ENCODE measurements at places on chromosomes 12 and 14.

- no peak for DNase-seq
Observed at GRCh38 chr14:92108345-92109254, 2.2 kb upstream of the ATXN3 start.

- no peak for DNase-seq
Observed at GRCh38 chr12:122124370-122124769, 45.8 kb downstream of the MLXIP start.

DNA sequence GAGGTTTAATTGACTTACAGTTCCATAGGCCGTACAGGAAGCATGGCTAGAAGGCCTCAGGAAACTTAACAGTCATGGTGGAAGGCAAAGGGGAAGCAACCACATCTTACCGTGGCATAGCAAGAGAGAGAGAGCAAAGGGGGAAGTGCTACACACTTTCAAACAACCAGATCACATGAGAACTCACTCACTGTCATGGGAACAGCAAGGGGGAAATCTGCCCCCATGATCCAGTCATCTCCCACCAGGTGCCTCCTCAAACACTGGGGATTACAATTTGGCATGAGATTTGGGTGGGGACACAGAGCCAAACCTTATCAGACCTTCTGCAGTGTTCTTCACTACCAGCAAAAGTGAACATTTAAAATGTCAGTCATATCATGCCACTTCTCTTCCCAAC, 58.9 kb downstream of the USP15 start:
- no peak for DNase-seq

GRCh38 chr12:9856894-9857293, 12.3 kb downstream of the CLEC2B start:
- DNase-seq: no peak

DNA sequence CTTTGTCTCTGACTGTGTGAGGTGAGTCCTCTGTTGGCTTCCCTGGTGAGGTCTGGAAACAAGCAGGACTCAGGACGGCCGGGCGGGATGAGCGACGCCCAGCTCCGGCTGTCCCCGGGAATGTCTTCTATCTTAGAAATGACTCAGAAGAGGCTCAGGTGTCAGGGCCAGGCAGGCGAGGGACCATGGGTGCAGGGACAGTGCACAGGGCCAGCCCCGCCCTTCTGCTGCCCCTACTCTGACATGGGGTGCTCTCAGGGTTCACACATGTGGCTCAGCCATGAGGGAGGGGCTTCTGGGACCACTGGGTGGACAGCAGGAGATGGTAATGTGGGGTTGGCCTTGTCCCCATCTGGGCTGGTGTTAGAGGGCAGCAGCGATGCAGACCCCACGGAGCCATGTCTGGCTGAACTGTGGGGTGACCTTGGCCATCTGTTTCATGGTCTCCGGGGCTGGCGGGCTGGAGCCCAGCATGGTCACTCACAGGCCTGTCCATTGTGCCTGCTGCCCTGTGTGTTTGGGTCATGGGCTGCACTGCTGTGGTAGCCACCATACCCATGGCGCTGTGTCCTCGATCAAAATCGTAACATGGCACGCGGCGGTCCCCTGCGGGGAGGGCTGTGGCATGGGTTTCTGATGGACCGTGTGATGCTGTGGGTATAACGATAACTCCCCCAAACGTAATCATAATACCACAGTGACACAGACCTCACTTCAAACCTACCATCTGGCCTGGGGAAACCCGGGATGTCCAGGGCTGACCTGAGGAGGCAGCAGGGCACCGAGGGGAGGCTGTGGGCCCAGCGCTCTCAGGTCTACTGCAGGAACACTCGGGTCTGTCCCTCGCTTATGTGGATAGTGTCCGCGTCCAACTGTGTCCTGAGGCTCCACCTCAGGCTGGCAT, 368.8 kb downstream of the TMEM121 start:
- DNase-seq: no peak

- no peak for DNase-seq
Observed at GRCh38 chr14:32588448-32589320, 259.6 kb downstream of the AKAP6 start.

DNA sequence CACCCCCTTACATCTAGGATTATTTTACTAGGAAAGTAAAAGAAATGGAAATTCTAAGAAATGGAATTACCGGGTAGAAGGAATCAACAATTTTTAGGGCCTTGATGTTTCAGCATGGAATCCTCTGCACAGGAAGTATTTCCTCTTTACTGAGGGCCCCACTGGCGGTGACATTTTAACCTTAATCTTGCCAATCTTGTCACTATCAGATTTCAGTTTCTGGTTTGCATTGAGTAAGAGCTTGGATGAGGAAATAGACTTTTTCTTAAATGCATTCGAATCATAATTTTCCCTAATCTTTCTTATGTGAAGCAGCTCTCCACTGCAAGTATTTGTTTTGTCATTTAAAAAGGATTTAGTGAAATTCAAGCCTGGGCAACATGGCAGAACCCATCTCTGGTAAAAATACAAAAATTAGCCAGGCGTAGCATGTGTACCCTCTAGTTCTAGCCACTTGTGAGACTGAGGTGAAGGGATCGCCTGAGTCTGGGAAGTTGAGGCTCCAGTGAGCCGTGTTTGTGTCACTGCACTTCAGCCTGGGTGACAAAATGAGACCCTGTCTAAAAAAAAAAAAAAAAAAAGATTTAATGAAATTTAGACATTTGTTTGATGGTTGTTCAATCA, 40.7 kb downstream of the TPCN1 start:
- no peak for DNase-seq

GRCh38 chr12:110698171-110698902, 9.4 kb upstream of the HVCN1 start:
- peak; percentile 51 for DNase-seq

GRCh38 chr14:23430723-23431085, 4.8 kb downstream of the MYH7 start:
- no peak for DNase-seq

GRCh38 chr14:103026988-103027387, 30.4 kb downstream of the CDC42BPB start:
- no peak for DNase-seq

DNA sequence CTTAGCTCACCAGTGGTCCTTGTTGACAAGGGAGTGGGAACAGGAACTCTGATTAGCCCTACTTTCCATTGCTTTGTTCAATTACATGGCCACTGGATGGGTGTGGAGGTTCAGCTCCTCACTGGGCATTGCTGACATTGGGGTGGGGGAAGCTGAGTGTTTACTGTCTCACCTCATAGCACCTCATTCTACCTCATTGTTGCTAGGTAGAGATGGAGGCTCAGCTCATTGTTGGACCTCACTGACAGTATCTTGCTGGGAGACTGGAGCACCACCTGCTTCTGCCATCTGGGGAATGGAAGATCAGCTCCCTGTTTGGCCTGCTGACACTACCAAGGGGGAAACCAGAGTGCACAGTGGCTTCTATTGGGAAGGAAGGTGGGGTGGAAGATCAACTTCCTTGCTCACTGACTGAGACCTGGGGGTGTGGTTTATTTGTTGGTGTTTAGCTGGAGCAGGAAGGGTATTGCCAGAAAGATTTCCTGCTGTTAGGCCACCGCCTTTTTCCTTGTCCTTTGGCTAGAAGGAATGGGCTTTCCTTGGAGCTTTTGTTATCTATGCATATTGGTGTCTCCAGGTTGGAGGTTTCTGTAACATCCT, 1.3 kb upstream of the OR4E2 start:
- no peak for DNase-seq

- DNase-seq: no peak
Observed at GRCh38 chr12:93366422-93366821, 11.3 kb upstream of the NUDT4 start.

- no peak for DNase-seq
Observed at GRCh38 chr14:61631045-61631687, 64.1 kb upstream of the HIF1A start.

DNA sequence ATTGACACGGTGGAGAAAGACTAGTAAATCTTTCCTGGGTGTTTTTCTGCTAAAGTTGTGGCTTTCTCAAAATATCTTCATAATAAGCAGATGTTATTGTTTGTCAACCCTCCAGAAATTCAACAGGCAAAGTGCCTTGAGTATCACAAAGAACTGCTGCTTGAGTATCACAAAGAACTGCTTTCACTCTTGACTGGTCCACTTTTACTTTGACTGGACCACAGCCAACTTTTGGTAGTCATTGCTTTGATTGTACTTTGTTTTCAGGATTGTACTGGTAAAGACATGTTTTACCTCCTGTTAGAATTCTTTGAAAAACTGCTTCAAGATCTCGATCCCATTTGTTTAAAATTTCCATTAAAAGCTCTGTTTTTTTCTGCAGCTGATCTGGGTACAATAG, 62.6 kb downstream of the PDZRN4 start:
- DNase-seq: no peak

DNA sequence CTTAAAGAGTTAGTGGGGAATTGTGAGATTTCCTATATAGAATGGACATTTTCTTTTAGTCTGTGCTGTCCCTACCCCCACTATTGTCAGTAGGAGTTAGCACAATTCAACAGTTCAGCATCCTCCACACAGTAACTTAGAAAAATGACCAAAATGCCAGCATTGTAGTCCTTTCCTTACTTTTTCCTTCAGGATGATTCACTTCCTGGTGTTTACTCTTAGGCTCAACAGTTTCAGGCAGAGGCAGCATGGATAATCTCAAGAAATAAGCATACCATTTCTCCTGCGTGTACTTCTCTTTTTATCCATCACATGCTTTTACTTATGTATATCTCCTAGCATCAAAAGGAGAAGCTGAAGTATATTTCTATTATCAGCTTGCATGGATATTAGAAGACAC, 683.4 kb downstream of the SLC16A7 start:
- DNase-seq: no peak

GRCh38 chr14:23469906-23470403, 452 bp downstream of the NGDN start:
- DNase-seq: no peak

GRCh38 chr14:33508126-33509062, 442.5 kb downstream of the EGLN3 start:
- DNase-seq: no peak

GRCh38 chr12:69929531-69929930, 104.5 kb downstream of the MYRFL start:
- DNase-seq: no peak

- no peak for DNase-seq
Observed at GRCh38 chr12:569091-569676, 94.1 kb downstream of the NINJ2 start.

DNA sequence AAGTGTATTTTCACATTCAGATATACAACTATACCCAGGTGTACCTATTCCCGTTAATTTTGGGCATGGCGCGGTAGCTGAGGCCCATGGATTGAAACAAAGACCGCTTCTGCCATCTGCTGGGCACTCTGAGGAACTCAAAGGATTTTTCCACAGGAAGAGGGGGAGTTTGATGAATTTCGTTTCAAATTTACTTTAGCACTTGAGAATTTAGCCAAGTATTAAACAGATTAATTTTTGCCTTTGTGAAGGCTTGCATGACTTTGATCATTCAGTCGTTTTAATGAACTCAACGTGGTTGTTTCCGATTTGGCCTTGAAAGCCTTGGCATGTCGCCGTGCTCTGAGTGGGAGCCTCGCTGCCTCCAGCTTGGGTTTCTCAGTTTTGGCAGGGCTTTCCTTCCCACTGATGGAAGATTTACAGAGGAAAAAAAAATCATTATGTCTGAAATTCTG, 153.2 kb upstream of the DDHD1 start:
- DNase-seq: no peak

DNA sequence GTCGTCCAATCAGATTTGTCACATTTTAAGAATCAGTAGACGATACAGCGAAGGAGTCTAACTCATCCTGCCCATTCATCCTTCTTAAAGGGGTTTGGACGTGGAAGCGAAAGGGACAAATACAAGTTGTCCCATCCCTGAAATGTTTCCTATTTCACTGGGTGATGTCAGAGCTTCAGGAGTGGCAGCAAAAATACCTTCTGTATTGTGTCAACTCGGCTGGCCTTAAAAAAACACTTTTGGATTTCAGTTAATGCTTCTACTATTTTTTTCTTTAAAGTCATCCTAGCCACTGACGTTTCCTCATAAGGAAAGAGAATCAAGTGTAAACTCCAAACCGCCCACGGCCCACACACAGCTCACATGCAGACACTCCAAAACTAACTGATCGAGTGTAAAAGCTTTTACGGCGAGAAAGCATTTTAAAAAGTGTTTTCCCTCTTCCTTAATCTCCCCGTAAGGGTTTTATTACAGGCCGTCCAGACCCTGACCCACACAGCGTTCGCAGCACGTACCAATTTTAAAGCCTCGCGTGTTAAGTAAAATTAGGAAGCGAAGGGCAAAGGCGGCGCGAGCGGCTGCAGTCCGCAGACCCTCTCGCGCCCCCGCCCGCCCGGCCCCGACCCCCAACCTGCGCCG, 593 bp downstream of the CFL2 start:
- no peak for DNase-seq

GRCh38 chr14:38517426-38517825, 261.5 kb upstream of the CLEC14A start:
- no peak for DNase-seq

GRCh38 chr14:72420749-72421474, 473.0 kb downstream of the DPF3 start:
- peak; percentile 20 for DNase-seq

GRCh38 chr12:53585448-53586125, 40.6 kb downstream of the ATF7 start:
- no peak for DNase-seq

DNA sequence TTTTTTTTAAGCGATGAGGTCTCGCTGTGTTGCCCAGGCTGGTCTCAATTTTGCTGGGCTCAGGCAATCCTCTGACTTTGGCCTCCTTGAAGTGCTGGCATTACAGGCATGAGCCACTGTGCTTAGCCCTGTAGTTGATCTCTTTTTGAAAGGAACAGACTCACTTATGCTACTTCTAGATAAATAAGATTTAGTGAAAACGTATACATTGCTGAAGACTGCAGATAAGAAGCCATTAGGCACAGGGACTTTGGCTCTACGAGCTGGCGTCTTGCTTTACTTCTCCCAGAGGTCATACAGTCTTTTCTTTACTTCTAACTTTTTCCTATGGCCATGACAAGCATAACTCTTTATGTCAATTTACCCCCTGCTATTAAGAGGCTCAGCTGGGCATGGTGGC, 9.4 kb downstream of the PTGR2 start:
- DNase-seq: no peak

GRCh38 chr14:67746927-67747326, 45.2 kb downstream of the RDH12 start:
- no peak for DNase-seq

GRCh38 chr12:11762723-11763326, 113.4 kb downstream of the ETV6 start:
- no peak for DNase-seq

Measured in activated T-helper 1 cell treated with anti-CD3 and anti-CD28 coated beads, Interleukin-2, amount 50 U/mL, for 16 hours (primary cell).